D721Med (cell line): ENCODE measurements at places on chromosomes 2 and 18.

DNA sequence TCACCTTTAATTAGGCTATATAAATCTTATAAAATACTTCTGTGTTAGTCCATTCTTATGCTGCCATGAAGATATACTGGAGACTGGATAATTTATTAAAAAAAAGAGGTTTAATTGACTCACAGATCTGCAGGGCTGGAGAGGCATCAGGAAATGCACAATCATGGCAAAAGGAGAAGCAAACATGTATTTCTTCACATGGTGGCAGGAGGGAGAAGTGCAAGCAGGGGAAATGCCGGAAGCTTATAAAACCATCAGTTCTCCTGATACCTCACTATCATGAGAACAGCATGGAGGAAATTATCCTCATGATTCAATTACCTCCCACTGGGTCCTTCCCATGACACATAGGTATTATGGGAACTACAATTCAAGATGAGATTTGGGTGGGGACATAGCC is 504.4 kb downstream of the RIT2 start:
- no peak for DNase-seq

DNA sequence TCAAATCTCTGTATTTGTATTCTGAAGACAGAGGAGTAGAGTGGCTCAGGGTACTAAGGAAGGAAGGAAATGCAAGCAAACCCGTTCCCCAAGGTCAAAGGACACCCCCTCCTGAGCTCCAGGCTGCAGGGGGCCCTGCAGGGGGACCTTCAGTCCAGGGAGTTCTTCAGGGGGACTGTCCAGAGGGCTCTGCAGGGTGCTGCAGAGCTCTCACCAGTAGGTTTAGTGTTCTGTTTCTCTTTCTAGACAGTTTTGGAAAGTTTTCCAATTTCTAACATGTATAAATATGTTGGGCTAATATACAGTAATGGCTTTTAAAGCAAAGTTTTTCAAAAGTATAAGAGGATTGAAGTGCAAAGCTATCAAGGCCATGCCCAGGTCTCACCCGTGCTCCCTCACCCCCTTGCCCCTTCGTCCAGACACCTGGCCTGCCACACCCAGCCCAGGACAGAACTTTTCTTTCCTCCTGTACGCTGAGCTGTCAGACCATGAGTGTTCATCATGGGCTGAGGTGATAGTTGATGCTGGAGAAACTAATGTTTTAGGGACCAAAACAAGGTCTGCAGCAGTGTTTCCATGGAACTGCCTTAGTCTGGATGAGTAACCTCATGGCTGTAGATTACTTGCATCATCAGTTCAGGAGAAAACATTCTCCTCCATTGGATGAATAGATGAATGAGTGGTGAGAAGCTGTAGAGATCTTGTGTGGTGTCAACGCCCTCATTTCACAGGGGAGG is 134.2 kb downstream of the GLI2 start:
- no peak for DNase-seq

GRCh38 chr2:120237491-120237902 is 14.3 kb upstream of the TMEM185B start:
- no peak for DNase-seq

DNA sequence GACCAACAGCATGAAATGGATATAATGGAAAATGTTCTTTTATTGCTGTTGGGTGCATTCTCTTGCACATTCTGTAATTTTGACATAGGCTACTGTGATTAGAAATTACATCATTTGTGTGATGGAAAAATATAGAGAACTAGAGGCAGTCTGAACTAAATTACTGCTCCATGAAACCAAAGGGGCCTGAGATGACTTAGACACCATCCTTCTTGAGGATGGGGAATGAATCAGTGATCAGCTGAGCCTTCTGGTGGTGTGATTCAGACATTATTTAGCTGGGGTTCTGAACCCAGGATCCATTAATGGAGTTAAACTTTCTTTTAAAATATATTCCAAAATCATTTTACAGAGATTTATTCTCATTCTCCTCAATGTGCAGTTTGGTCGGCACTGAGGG is 135.8 kb downstream of the LDLRAD4 start:
- no peak for DNase-seq

DNA sequence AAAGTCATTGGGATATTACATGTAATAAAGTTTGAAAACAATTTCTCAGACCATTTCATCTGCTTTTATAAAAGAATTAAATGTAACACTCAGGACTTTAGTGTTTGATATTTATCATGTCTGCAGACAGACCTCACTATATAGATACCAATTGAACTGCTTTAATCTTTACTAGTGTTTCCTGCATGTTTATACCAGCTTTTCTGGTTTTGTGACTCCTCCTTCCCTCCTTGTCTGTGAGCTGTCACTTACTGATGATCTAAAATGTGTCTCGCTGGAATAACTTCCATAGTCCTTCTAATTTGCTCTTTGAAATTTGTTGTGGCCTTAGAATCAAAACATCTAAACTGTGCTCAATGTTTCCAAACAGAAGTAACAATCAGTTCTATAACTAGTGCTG is 71.3 kb upstream of the TWSG1 start:
- no peak for DNase-seq

DNA sequence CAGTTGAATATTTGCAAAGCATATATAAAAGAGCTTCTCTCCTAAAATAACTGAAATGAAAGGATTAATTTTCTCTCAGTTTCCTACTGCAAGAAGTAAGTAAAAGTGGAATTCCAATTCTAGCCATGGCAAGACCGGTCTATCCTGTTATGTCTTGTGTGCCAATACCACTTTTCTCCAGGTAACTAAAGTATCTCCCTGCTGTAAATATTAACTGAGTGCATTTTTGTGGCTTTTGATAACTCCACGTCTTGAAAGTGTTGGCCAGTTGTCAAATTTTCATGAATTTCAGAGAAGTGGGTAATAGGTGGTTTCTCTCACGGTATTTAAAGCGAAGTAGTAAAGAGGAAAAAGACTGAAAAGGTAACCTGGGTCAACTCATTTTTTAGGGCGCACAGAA is 225.9 kb downstream of the NEDD4L start:
- DNase-seq: no peak

GRCh38 chr18:34838669-34839068 is 128.6 kb downstream of the DTNA start:
- DNase-seq: no peak

- no peak for DNase-seq
These were observed 13.9 kb downstream of the BIN1 start for GRCh38 chr2:127092901-127093516.

GRCh38 chr2:135803278-135803677 is 33.7 kb downstream of the LCT start:
- no peak for DNase-seq

DNA sequence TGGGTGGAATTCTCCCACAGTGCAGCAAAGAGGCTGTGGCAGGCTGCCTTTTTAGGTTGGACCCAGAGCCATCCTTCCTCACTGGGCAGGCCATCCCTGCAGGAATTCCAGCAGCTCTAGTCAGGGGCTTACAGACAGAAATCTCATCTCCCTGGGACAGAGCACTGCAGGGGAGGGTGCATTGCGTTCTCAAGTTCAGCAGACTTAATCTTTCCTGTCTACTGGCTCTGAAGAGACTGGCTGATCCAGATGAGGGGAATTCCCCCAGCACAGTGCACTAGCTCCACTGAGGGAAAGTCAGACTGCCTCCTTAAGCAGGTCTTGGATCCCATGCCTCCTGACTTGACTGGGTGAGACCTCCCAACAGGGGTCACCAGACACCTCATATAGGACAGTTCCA is 899.7 kb upstream of the VRK2 start:
- DNase-seq: no peak
